ENCODE measurements at places on chromosomes 16 and 17. TPM values are rescaled to one million over a fixed set of nuclear protein-coding genes. Genes with fewer than 3 reads are reported as not detected.

The KRTAP16-1 gene
- not detected for total RNA-seq

The CES1 gene
- not detected for total RNA-seq

- H3K27ac ChIP-seq: no peak overlapping the region
- H3K27me3 ChIP-seq: no peaks in the 10 kb centered on the region
- H3K4me3 ChIP-seq: no peak overlapping the region
- H3K4me1 ChIP-seq: no peaks in the 10 kb centered on the region
- H3K36me3 ChIP-seq: no peaks in the 10 kb centered on the region
Measured at GRCh38 chr16:72924927-72925630, 122.8 kb downstream of the ZFHX3 start.

DNA sequence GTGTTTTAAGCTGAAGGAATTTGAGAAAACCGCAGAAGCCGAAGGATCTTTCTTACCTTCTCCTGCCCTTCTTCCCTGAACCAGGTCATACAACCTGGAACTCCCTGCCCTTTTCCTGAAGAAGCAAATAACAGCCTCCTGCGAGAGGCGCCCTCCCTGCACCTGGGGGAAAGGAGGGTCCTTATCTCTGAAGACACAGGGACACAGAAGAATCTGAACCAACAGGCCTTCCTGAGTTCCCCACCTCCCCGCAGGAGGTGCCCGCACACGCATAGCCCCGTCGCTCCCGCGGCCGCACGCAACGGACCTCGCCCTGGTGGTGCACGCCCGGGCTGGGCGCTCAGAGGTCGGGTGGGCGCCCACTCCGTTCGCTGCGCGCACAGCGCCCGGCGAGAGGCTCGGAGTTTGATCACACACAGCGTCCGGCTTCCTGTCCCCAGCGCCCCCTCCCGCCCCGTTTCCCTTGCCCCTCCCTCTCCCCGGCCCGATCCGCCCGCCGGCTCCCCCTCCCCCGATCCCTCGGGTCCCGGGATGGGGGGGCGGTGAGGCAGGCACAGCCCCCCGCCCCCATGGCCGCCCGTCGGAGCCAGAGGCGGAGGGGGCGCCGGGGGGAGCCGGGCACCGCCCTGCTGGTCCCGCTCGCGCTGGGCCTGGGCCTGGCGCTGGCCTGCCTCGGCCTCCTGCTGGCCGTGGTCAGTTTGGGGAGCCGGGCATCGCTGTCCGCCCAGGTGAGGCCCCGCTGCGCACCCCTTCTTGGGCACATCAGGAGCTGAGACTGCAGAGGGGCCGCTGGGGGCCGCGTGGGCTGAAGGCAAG is at the start of gene TNFSF12:
Gene TNFSF12, plus strand, starts transcription at position 474 of the 816 bp plus-strand sequence. Its CDS starts 96 bp downstream, at position 570.
- H3K4me1 ChIP-seq: no peaks in the 10 kb centered on the region
- DNase-seq: no peak
- H3K27ac ChIP-seq: no peak within 1 kb of the TSS
- no peaks in the 10 kb centered on the region for H3K27me3 ChIP-seq
- H3K36me3 ChIP-seq: no peaks in the 10 kb centered on the region
- no peak within 1 kb of the TSS for H3K4me3 ChIP-seq

- peaks cover 34% of the 10 kb centered on the region for H3K4me1 ChIP-seq
- H3K36me3 ChIP-seq: no peaks in the 10 kb centered on the region
- H3K4me3 ChIP-seq: peak overlapping the region; percentile 78
- peak; percentile 80 for DNase-seq
Measured at GRCh38 chr16:56610017-56610608, 1.7 kb downstream of the MT2A start.

Data from Karpas-422 (cell line).